SK-N-SH (cell line): ENCODE measurements at places on chromosomes 1 and 21.
A peak's percentile ranks its signal among the peaks of the same experiment; 100 is the strongest.

GRCh38 chr1:205441318-205441633, 14.6 kb downstream of the BLACAT1 start:
- no peak for DNase-seq

DNA sequence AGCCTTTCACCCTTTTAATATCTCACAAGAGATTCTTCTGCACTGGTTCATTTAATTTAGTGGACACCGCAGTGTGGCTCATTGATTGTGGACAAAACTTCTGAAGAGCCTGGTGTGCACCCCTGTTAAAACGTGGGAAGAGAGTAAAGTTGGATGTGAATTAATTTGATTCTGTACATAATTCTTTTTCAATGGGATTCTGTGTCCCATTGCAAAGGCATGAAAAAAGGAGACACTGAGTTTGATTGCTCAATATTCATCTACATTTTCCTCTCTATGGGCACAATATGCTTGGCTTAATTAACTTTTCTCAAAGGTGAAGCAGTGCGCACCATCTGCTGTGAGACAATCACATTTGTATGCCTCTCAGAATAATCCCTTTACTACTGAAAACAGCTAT, 95.1 kb downstream of the BARHL2 start:
- no peak for DNase-seq

GRCh38 chr21:44517175-44517899, 22.7 kb downstream of the KRTAP10-1 start:
- DNase-seq: peak; percentile 98

DNA sequence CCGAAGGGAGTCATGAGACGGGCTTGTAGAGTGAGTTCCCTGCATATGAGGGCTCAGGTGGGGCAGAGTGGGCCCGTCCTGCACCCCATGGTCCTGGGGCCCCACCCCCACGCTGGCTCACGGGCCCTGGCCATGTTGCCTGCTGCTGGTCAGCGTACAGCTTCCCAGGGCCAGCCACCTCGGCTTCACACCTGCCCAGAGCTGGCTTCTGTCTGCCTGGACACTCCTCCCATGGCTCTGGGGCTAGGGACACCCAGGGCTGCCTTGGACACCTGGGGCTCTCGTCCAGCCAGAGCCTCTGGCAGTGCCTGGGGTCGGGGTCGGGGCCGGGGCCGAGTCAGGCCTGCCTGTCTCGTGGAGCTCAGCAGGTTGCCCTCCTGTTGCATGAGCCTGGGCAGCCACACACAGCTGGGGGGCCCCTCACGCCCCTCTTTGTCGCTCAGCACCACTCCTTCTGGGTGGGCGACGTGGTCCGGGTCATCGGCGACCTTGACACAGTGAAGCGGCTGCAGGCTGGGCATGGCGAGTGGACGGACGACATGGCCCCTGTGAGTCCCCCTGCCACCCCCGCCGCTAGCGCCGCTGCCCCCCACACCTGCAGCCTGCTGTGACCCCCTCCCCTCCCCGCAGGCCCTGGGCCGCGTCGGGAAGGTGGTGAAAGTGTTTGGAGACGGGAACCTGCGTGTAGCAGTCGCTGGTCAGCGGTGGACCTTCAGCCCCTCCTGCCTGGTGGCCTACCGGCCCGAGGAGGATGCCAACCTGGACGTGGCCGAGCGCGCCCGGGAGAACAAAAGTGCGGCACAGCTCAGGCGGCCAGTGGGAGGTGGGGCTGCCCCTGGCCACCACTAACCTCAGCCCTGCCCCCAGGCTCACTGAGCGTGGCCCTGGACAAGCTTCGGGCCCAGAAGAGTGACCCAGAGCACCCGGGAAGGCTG, 5.5 kb upstream of the MMP23B start:
- DNase-seq: no peak

DNA sequence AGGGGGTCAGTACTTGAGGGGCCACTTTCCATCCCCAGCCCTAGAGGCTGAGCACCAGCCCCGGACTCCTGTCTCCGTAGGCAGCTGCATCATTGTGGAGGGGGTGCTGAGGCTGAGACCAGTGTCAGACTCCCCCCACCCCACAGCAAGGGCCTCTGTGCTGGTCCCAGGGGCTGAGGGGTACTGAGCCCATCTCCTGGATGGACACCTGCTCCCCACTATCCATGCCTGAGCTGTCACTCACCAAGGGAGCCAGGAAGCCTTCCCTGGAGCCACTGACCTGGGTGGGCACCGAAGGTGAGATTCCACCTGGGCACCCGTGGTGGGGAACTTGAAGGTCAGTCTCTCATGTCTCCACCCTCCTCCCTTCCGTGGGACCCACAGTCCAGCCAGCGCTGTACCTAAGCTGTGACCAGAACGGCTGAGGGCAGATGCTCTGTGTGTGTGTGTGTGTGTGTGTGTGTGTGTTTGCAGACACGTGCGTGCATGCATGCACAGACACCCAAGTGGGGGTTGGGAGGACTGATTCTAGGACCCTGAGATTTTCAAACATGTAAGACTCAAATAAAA, 9.3 kb downstream of the DISP3 start:
- no peak for DNase-seq

- DNase-seq: no peak
Observed at GRCh38 chr1:51190961-51191360, 45.1 kb upstream of the RNF11 start.

- no peak for DNase-seq
Observed at GRCh38 chr1:192880231-192880630, 71.4 kb downstream of the RGS2 start.

DNA sequence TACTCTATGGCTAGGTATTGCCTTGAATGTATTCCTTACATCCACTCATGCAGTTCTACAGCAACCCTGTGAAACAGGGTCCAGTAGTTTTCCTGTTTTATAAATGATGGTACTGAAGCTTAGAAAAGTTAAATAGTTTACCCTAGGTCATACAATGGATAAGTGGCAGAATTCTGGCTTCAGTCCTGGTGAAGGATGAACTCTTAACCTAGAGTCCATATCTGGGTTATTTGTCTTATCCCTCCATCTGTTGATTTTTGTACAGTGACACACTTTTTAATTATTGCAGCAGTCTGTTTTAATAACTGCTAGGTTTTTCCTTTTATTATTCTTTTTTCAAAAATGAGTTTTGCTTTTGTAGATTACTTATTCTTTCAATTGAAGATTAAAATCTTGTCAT, 263.9 kb downstream of the DNM3 start:
- DNase-seq: peak; percentile 13

DNA sequence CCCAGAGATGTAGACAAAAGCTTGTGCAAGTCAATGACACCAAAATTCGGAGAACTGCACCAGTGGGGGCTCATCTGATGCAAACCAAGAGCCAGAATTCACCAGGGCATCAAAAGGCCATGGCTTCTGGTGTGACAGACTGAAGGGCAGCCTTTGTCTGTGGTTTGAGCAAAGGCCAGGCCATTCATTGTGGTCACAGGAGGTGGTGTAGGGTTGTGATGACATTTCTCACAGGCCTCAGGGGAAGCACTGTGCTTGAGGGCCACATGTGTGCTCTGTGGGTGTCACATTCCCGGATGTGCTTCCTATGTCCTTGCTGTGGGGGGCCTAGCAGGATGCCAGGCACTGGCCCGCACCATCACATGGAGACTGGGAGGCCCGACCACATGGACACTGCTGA, 22.5 kb upstream of the KCNE1 start:
- no peak for DNase-seq

- DNase-seq: no peak
Observed at GRCh38 chr1:51953079-51953478, 37.4 kb downstream of the RAB3B start.
